ENCODE measurements at places on chromosomes 13 and 19. TPM values are rescaled to one million over a fixed set of nuclear protein-coding genes. Genes with fewer than 3 reads are reported as not detected.

The NLRP11 gene
- total RNA-seq, result not detected

DNA sequence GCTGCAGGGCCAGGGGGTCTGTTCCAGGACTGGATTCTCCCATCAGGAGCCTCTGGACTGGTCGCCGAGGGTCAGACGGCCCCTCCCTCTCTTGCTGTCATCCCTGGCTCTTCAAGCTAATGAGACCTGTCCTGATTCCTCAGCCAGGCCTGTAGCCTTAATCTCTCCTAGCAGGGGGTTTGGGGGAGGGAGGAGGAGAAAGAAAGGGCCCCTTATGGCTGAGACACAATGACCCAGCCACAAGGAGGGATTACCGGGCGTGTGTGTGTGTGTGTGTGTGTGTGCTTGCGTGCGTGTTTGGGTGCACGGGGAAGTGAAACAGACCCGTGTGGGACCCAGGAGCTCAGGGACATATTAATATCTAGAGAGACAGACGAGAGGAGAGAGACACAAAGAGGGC lies 1.9 kb upstream of the CRX start:
- DNase-seq, result no peak

DNA sequence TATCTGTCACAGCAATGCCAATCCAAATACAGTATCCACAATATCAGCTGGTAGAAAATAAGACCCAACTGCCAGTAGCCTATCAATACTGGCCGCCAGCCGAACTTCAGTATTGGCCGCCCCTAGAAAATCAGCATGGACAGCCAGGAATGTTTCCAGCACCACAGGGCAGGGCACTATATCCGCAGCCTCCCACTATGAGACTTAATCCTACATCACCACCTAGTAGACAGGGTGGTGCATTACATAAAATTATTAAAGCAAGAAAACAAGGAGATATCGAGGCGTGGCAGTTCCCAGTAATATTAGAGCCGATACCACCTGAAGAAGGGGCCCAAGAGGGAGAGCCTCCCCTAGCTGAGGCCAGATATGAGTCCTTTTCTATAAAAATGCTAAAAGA lies 111.3 kb downstream of the ZNF486 start:
- no peak for DNase-seq

GRCh38 chr19:308471-309205 lies 17.4 kb upstream of the PLPP2 start:
- no peak for DNase-seq

- DNase-seq, result no peak
These were observed 368.2 kb upstream of the TSHZ3 start for GRCh38 chr19:31717269-31717923.

GRCh38 chr13:23963184-23963931 lies 66.1 kb upstream of the C1QTNF9B start:
- DNase-seq, result no peak

Measured in cardiac septum (tissue), 1 donor.